ENCODE measurements at places on chromosomes 11 and 22. TPM values are rescaled to one million over a fixed set of nuclear protein-coding genes. Genes with fewer than 3 reads are reported as not detected.

Gene ZNF70
- 2.8 TPM for total RNA-seq

Gene TMPRSS4
- total RNA-seq: not detected

Gene MFNG
- total RNA-seq: under 0.01 TPM

Gene SLC17A6
- not detected for total RNA-seq

Gene PDGFD
- total RNA-seq: 1.3 TPM

Gene C11orf21
- not detected for total RNA-seq

Gene JHY
- 2.1 TPM for total RNA-seq

Gene DUSP8
- 0.51 TPM for total RNA-seq
